ENCODE measurements at places on chromosomes 5 and 9.

DNA sequence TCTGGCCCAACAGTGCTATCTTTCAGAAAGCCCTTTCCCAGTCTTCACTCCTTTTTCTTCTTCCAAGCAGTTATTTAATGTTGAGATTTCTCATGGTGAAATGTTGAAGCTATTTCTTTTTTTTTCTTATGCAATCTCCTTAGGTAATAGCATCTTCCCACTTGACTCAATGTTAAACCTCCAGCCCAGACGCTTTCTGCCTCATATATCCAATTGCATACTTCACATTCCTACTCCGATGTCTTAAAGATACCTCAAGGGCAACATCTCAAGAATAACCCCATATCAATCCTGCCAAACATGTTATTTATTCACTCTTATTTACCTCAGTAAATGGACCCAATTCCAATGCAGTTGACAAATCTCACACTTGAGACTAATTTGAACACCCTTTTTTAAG, 187.3 kb downstream of the CDH12 start:
- DNase-seq, result no peak

DNA sequence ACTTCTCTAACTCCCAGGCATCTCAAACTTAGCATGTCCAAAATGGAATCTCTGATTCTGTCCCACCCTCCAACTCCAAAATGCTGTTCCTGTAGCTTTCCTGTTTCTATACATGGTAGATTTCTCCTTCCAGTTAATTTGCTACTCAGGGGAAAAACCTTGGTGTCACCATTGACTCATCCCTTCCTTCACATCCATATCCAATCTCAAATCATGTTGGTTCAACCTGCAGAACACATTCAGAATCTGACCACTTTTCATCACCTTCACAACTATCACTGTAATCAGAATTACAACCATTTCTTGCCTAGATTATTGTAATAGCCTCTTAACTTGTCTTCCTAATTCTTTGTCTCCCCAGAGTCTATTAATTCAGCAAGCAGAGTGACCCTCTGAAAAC, 10.8 kb downstream of the RIOK2 start:
- no peak for DNase-seq

DNA sequence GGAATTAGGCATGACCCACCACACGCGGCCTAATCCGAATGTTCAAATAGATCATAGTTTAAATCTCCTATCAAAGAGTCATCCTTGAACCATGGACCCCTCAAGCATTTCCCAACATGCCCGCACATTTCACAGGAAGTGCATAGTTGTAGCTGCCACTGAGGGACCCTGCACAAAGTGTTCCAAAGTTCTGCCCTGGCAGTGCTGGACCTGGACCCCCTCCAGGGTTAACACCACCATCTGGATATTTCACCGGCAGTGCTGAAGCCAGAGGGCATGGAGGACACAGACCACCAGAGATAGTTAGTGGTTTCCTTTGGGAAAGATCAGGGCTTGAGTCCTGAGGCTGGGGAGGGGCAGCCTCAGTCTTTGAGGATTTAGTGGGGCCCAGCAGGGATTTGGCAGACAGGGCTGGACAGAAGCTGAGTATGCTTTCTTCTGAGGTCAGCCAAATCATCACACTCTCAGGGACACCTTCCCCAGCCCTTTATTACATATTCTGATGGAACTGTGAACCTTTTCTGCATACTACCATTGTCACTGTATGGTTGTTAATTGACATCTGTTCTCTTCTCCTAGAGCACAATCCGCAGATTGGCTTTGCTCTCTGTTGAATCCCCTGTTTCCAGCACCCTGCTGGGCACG, 143.6 kb upstream of the EFNA5 start:
- no peak for DNase-seq

DNA sequence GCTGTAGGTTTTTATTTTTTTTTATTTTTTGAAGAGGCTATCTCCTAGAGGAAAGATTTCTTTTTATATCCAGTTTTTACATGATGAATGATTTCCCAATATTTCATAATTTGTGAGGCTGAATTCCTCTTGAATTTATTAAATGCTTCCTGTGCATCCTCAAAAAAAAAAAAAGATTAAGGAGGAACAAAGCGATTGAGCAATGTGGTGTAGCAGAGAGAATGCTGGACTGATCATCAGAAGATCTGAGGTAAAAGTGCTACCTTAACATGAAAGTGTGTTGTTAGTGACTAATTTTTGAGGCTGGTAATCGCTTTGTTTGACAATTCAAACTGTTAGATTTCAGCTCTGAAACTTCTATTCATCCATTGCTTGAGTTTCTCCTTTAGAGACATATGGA, 125.1 kb downstream of the ESM1 start:
- DNase-seq, result no peak

GRCh38 chr5:51386916-51387883, 4.0 kb downstream of the ISL1 start:
- no peak for DNase-seq

DNA sequence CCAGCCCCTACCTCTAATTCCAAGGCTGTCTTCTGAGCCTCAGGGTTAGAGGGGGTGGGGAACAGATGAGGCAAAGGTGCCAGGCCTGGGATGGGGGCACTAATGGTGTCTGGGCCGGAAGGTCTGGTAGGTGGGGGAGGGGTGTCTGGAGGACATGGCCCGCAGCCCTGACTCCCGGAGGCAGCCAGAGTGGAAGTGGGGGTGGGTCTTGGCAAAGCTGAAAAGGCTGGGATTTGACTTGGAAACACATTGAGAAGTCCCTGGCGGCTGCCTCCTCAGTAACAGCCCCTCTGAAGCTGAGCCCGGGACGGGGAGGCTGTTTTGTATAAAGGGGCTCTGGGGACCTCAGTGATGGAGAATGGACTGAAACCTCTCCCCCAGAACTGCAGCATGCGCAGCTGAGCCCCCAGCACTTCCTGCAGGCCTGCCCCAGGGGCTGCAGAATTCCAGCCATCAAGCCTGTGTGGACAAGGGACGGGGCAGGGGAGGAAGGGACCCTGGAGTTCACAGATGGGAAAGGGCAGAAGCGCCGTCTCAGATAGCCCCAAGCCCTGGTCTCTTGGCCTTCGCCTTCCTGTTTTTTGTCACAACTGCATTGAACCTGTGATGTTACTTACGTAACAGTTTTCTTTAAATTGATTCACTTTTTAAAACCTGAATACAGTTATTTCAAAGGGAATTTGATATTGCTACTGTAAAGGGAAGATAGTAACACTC, 49.3 kb upstream of the SYNPO start:
- DNase-seq, result peak; percentile 50
